ENCODE measurements at places on chromosomes 1 and 21. TPM values are rescaled to one million over a fixed set of nuclear protein-coding genes. Genes with fewer than 3 reads are reported as not detected.
A peak's percentile ranks its signal among the peaks of the same experiment; 100 is the strongest.

Gene C1orf185
- total RNA-seq: not detected

Gene FGGY
- 16.4 TPM for total RNA-seq

Gene EXO1
- total RNA-seq: 49.3 TPM

Gene MRPS21
- 101 TPM for total RNA-seq

DNA sequence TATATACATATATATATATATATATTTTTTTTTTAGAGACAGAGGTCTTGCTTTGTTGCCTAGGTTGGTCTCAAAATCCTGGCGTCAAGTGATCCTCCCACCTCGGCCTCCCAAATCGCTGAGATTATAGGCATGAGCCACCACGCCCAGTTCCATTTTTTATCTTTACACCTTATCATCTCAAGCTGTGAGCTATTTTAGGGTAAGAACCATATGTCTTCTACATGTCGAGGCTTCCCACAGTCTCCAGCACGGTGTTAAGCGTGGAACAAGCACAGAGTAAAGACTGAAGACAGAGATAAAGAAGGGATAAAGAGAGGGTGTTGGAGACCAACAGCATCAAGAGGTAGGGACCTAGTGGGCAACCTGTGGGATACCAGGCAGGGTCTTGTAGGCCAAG is 14.2 kb downstream of the ARHGEF2 start:
- no peaks in the 10 kb centered on the region for H3K27me3 ChIP-seq
- no peak overlapping the region for H3K27ac ChIP-seq
- no peak for DNase-seq
- H3K4me3 ChIP-seq: no peak overlapping the region

GRCh38 chr1:236998546-236998945 is 5.7 kb downstream of the MT1HL1 start:
- H3K27ac ChIP-seq: no peak overlapping the region
- H3K4me3 ChIP-seq: no peak overlapping the region
- no peaks in the 10 kb centered on the region for H3K36me3 ChIP-seq

- H3K4me1 ChIP-seq: peaks cover 40% of the 10 kb centered on the region
- no peak for DNase-seq
- H3K27me3 ChIP-seq: peaks cover 9% of the 10 kb centered on the region
- no peaks in the 10 kb centered on the region for H3K36me3 ChIP-seq
- H3K4me3 ChIP-seq: no peak overlapping the region
- H3K27ac ChIP-seq: no peak overlapping the region
Observed at GRCh38 chr1:212428496-212428895, 4.2 kb upstream of the NENF start.

DNA sequence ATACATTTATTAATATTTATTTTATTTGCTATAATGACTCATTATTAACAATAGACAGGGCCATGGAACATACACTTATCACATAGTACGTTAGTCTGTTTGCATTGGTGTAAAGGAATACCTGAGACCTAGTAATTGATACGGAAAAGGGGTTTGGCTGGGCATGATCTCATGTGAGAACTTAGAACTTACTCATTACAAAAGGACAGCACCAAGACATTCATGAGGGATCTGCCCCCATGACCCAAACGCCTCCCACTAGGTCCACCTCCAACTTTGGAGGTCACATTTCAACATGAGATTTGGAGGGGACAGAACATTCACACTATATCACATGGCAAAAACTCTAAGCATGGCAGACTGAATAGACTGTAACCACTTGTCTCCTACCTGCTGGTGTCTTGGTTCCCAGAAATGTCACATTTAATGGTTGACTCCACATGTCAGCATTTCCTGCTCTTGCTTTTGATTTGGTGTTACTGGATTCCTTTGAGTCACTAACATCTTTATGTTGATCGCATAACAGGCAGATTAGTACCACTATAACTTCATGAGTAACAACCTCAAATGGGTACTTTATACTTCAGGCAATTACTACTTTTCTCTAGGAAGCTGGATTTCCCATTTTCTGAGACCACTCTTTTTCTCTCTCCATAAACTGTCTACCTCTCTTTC is 3.5 kb upstream of the C1orf116 start:
- H3K27me3 ChIP-seq: peaks cover 13% of the 10 kb centered on the region
- H3K4me3 ChIP-seq: no peak overlapping the region

DNA sequence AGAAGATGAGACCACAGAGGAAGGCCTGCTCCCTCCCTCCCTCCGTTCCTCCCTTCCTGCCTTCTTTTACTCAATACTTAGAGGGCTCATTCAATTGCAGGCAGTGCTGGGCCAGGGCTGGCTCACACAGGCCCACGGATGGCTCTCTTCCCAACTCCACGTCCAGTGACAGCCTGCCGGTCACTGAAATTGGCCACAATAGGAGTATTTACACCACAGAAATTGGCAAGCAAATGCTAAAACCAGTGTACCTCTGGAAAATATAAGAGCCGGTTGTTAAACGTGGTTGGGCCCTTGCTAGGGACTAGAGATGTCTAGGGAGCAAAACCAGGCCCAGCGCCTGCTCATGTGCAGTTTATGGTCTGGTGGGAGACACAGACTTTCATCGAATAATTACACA is 72.4 kb upstream of the TMEM51 start:
- DNase-seq: no peak
- H3K27ac ChIP-seq: no peak overlapping the region
- peaks cover 36% of the 10 kb centered on the region for H3K27me3 ChIP-seq
- no peak overlapping the region for H3K4me3 ChIP-seq

DNA sequence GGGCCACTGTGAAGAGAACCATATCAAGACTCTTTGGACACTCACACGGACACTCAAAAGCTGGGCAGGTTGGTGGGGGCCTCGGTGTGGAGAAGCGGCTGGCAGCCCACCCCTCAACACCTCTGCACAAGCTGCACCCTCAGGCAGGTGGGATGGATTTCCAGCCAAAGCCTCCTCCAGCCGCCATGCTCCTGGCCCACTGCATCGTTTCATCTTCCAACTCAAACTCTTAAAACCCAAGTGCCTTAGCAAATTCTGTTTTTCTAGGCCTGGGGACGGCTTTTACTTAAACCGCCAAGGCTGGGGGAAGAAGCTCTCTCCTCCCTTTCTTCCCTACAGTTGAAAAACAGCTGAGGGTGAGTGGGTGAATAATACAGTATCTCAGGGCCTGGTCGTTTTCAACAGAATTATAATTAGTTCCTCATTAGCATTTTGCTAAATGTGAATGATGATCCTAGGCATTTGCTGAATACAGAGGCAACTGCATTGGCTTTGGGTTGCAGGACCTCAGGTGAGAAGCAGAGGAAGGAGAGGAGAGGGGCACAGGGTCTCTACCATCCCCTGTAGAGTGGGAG is 36.3 kb upstream of the TDRD10 start:
- H3K27me3 ChIP-seq: no peaks in the 10 kb centered on the region
- no peaks in the 10 kb centered on the region for H3K4me1 ChIP-seq
- no peaks in the 10 kb centered on the region for H3K36me3 ChIP-seq
- H3K4me3 ChIP-seq: no peak overlapping the region
- no peak for DNase-seq
- H3K27ac ChIP-seq: peak overlapping the region; percentile 73

GRCh38 chr1:172477216-172477615 is 33.3 kb upstream of the PIGC start:
- peaks cover 4% of the 10 kb centered on the region for H3K27me3 ChIP-seq
- no peak overlapping the region for H3K27ac ChIP-seq
- peaks cover 6% of the 10 kb centered on the region for H3K4me1 ChIP-seq
- H3K36me3 ChIP-seq: no peaks in the 10 kb centered on the region
- no peak overlapping the region for H3K4me3 ChIP-seq
- DNase-seq: no peak

GRCh38 chr1:204652497-204652896 is 33.0 kb downstream of the LRRN2 start:
- no peak overlapping the region for H3K27ac ChIP-seq
- no peak overlapping the region for H3K4me3 ChIP-seq
- peaks cover 11% of the 10 kb centered on the region for H3K4me1 ChIP-seq
- no peak for DNase-seq

DNA sequence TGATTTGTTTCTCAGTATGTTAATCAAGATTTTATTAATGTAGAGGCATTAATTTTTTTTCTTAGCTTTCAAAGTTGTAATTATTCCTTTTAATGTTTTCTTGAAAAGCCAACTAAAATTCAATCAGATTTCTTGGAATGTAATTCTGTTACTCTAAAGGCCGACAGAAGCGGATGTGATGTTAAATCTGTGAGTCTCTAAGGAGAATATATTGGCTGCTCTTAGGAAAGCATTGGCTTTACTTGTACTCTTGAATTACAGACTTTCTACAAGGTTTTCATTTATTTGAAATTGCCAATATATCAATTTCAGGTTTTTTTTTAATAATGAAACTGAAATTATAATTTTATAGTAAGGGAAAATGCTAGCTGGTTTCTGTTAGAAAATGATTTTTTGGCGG is 29.2 kb downstream of the RRP15 start:
- DNase-seq: no peak
- no peaks in the 10 kb centered on the region for H3K27me3 ChIP-seq
- H3K36me3 ChIP-seq: peaks cover 12% of the 10 kb centered on the region
- no peak overlapping the region for H3K4me3 ChIP-seq
- H3K27ac ChIP-seq: no peak overlapping the region

DNA sequence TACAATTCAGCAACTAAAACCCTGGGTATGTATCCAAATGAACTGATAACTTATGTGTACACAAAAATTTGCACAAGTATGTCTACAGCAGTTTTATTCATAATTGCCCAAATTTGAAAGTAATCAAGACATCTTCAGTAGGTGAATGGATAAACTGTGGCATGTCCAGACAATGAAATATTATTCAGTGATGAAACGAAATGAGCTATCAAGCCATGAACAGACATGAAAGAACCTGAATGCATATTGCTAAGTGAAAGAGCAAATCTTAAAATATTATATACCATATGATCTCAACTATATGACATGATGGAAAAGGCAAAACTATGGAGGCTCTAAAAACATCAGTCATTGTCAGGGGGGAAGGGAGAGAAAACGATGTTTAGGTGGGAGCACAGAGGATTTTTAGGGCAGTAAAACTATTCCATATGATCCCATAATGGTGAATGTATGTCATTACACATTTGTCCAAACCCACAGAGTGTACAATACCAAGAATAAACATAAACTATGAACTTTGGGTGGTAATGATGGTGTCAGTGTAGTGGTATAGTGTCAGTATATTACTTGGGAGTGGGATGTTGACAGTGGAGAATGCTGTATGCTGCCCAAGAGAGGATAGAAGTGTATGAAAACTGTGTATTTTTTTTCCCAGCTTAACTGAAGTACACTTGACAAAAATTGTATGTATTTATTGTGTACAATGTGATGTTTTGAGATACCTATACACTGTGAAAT is 92.8 kb upstream of the PPP2R5A start:
- no peak for DNase-seq
- H3K4me1 ChIP-seq: no peaks in the 10 kb centered on the region
- H3K27ac ChIP-seq: no peak overlapping the region
- H3K27me3 ChIP-seq: no peaks in the 10 kb centered on the region

DNA sequence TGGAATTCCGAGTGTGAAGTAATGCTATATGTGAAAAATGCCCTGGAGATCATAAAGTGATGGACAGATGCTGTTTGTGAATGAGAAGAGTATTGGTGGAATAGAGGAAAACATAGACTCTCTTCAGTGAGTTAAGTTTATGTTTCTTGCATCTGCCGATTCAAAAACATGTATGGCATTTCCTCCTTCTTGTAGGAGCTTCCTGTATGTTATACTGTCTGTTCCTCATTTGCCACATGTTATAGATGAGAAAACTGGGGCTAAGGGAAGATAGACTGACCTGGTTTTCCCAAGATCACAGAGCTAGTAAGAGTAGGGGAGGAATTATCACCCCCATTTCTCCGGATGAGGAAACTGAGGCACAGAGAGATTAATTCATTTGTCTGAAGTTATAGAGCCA is 41.1 kb upstream of the IL20 start:
- H3K4me3 ChIP-seq: no peak overlapping the region
- no peak overlapping the region for H3K27ac ChIP-seq
- no peaks in the 10 kb centered on the region for H3K4me1 ChIP-seq
- peaks cover 5% of the 10 kb centered on the region for H3K27me3 ChIP-seq
- DNase-seq: no peak

- H3K27ac ChIP-seq: no peak overlapping the region
- H3K27me3 ChIP-seq: no peaks in the 10 kb centered on the region
- H3K36me3 ChIP-seq: peaks cover 12% of the 10 kb centered on the region
- H3K4me1 ChIP-seq: peaks cover 32% of the 10 kb centered on the region
Observed at GRCh38 chr1:8597455-8597854, 220.0 kb downstream of the RERE start.

GRCh38 chr1:96983866-96984265 is 262.3 kb downstream of the PTBP2 start:
- H3K4me1 ChIP-seq: peaks cover 12% of the 10 kb centered on the region
- no peak overlapping the region for H3K27ac ChIP-seq
- DNase-seq: no peak
- H3K36me3 ChIP-seq: no peaks in the 10 kb centered on the region
- no peaks in the 10 kb centered on the region for H3K27me3 ChIP-seq

- H3K27ac ChIP-seq: no peak overlapping the region
- DNase-seq: no peak
- H3K4me3 ChIP-seq: no peak overlapping the region
- H3K36me3 ChIP-seq: no peaks in the 10 kb centered on the region
Observed at GRCh38 chr1:154798645-154799044, 71.4 kb downstream of the KCNN3 start.

- no peak for DNase-seq
- no peak overlapping the region for H3K4me3 ChIP-seq
- no peaks in the 10 kb centered on the region for H3K36me3 ChIP-seq
Observed at GRCh38 chr1:100328133-100328532, 24.2 kb upstream of the CDC14A start.

DNA sequence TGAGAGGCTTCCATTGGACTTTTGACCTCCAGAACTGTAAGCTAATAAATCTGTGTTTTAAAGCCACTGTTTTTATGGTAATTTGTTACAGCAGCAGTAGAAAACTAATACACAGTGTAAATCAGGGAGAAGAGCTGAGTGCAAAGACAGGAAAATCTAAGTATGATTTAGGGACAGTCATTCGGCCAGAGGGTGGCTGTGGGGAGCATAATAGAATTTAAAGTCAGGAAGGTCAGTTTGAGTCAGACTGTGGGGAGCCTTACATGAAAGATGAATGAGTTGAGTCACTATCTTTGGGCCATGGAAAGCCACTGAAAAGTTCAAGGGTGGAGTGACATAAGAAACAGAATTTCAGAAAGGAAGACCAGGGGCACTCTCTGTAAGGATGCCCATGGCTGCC is 52.4 kb upstream of the SSX2IP start:
- H3K4me1 ChIP-seq: no peaks in the 10 kb centered on the region
- no peaks in the 10 kb centered on the region for H3K27me3 ChIP-seq
- H3K4me3 ChIP-seq: no peak overlapping the region
- no peak for DNase-seq
- no peaks in the 10 kb centered on the region for H3K36me3 ChIP-seq

DNA sequence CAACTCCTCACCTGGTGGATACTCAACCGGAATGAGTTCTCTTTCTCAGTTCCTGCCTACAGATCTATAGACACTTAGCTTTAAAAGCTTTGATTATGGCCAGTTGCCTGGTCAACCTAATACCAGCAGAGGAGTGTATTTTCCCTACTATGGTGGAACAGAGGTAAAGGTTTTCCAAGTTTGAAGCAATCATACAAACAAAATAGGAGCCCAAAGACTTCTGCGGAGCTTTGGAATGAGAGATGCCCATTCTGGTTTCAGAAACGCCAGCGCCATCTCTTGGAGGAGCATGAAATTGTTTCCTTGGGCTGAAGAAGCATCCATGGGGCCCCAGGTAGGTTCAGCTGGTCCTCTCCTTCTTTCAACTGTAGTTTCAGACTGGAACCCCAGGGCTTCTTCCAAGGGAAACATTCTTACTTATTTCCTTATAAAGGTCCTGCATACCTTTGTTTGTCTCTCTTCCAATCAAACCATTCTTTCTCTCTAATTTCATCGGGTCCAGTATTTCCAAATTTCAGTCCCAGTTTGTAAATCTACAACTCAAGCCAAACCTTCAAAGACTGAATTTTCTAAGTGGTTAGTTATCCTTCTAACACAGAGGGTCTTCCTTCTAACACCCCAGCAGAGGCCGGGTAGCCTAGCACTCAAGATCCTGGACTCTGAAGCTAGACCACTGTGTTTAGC is 95.9 kb downstream of the KCNJ15 start:
- no peak overlapping the region for H3K27ac ChIP-seq
- peaks cover 15% of the 10 kb centered on the region for H3K27me3 ChIP-seq
- H3K36me3 ChIP-seq: no peaks in the 10 kb centered on the region
